ENCODE measurements at places on chromosomes 5 and 9. TPM values are rescaled to one million over a fixed set of nuclear protein-coding genes. Genes with fewer than 3 reads are reported as not detected.
A peak's percentile ranks its signal among the peaks of the same experiment; 100 is the strongest.

FGF1 gene
- not detected for polyA plus RNA-seq

SAPCD2 gene
- polyA plus RNA-seq: 0.95 TPM

TMOD1 gene
- polyA plus RNA-seq: 1.7 TPM

ALG2 gene
- 23.8 TPM for polyA plus RNA-seq

CATSPER3 gene
- polyA plus RNA-seq: not detected

BTNL9 gene
- not detected for polyA plus RNA-seq

UBE2D2 gene
- 243 TPM for polyA plus RNA-seq

ELOVL7 gene
- polyA plus RNA-seq: not detected

DNA sequence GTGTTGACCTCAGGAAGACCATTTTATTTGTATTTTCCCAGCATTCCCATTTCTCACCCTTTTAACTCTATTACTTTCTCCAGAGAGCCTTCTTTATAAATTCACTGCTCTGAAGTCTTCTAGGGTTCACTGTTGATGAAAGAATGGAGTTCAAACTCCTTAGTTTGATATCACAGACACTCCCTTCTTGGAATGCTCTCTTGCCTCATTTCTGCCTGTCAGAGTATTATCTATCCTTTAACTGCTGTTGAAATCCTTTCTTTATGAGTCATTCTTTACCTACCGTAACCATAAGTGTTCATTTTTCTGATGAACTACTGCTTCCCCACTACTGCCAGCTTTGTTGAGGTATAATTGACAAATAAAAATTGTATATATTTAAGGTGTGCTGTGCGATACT is 4.3 kb downstream of the RIC1 start:
- no peak overlapping the region for H3K27ac ChIP-seq
- H3K4me1 ChIP-seq: peaks cover 69% of the 10 kb centered on the region
- H3K36me3 ChIP-seq: peaks cover 7% of the 10 kb centered on the region
- no peak for DNase-seq

- H3K4me3 ChIP-seq: peak overlapping the region; percentile 1
- peaks cover 76% of the 10 kb centered on the region for H3K4me1 ChIP-seq
- peaks cover 2% of the 10 kb centered on the region for H3K27me3 ChIP-seq
- peak overlapping the region; percentile 66 for H3K27ac ChIP-seq
These were observed 6.9 kb upstream of the TRAF1 start for GRCh38 chr9:120933310-120934055.

DNA sequence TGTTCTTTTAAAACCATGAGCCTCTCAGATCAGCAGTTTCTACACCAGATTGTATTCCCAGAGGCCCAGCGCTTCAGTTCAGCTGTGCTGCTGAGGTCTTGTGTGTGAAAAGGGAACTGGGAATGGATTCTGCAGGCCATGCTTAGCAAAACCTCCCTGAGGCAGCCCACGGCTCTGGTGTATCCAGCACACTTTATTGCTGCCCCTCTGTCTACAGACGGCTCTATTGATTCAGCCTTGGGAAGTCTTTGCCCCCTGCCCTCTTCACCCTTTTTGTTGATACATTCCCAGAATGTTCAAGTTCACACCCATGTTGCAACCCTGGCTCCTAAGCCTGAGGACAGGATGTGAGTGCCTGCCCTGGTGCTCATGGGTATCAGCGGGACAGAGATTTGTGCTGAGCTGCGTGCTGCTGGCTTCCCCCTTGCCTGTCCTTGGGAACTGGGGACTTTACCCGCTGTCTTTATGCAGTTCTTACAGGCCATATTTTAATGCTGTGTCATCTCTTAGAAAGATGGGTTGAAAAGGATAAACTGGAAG is 37.3 kb downstream of the ARHGAP26 start:
- H3K36me3 ChIP-seq: no peaks in the 10 kb centered on the region
- no peak overlapping the region for H3K27ac ChIP-seq
- H3K4me3 ChIP-seq: no peak overlapping the region
- H3K27me3 ChIP-seq: no peaks in the 10 kb centered on the region
- DNase-seq: no peak

GRCh38 chr5:123517476-123517875 is 5.5 kb downstream of the CSNK1G3 start:
- H3K4me1 ChIP-seq: peaks cover 72% of the 10 kb centered on the region
- no peaks in the 10 kb centered on the region for H3K27me3 ChIP-seq
- H3K36me3 ChIP-seq: no peaks in the 10 kb centered on the region
- H3K4me3 ChIP-seq: no peak overlapping the region
- DNase-seq: no peak

DNA sequence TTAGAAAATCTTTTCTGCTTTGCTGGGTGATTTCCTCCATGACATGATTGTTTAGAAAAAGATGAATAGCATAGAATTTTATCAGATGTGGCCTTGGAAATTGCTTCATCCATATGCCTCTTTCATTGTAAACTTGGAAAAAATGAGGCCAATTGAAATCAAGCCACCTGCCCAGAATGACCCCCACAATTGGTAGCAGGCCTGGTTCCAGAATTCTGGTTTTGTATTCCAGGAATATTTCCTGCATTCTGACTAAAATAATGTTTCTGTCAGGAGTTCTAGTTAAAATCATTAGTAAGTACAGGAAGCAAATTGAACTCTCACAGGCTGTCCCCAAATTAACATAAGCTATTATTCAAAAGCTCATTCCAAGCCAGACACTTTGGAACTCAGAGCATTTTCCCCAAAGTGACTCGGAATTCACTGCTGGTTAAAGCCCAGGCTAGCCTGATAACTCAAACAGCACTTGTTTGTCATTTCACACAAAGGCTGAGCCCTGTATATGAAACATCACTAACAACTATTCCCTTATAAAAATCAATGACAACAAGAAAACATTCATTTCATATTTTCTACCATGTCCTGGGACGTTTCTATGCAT is 75.1 kb upstream of the ADCY2 start:
- no peak for DNase-seq
- no peak overlapping the region for H3K4me3 ChIP-seq
- H3K4me1 ChIP-seq: no peaks in the 10 kb centered on the region

DNA sequence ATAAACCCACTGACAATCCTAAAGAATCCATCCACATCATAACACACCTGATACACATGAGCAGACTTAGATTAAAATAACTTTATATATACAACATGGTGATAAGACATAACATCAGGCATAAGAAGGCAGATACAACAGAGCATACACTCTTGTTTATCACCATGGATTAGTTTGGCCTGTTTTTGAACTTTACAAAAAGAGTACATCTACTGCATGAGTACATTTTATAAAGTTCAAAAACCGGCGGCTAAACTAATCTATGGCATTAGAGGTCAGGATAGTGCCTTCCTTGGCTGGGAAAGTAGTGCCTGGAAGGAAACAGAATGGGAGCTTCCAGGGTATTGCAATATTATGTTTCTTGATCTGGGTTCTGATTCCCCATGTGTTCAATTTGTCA is 15.1 kb downstream of the RICTOR start:
- H3K4me3 ChIP-seq: peak overlapping the region; percentile 10
- peaks cover 97% of the 10 kb centered on the region for H3K4me1 ChIP-seq
- no peaks in the 10 kb centered on the region for H3K36me3 ChIP-seq
- H3K27ac ChIP-seq: peak overlapping the region; percentile 52
- peaks cover 3% of the 10 kb centered on the region for H3K27me3 ChIP-seq
- DNase-seq: no peak

DNA sequence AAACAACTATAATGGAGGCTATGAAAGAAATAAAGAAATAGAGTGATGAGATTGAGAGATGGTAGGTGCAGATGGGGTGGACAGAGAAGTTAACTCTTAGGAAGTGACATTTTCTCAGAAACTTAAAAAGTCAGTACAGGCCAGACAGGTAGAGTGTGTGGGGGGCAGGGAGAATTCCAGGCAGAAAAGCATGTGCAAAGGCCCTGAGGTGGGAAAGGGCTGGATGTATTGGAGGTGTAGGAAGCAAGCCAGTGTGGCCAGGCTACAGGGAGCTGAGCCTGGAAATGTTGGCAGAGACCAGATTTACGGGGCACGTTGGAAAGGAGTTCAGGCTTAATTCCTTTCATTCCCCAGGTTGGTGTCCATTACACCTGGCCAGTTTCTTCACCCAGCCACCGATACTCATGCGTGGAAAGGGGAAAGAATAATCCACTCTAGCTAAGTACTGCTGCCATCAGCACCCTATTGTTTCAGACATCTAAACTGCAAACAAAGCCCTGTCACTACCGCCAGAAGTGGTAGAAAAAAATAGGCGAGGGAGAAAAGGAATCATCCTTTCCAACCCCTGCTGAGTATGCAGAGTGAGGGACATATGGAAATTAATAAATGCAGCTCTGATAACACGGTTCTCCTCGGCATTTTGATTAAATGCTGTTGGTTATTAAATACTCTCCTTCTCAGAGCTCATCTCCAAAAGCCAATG is 116.8 kb upstream of the GPR151 start:
- H3K27ac ChIP-seq: no peak overlapping the region
- no peak for DNase-seq
- no peak overlapping the region for H3K4me3 ChIP-seq

GRCh38 chr9:134215699-134216448 is 51.5 kb upstream of the RNU6ATAC start:
- no peak overlapping the region for H3K27ac ChIP-seq
- H3K4me3 ChIP-seq: no peak overlapping the region
- DNase-seq: no peak
- no peaks in the 10 kb centered on the region for H3K36me3 ChIP-seq
- no peaks in the 10 kb centered on the region for H3K27me3 ChIP-seq

GRCh38 chr9:91197232-91198181 is 164.2 kb downstream of the AUH start:
- H3K36me3 ChIP-seq: no peaks in the 10 kb centered on the region
- no peak overlapping the region for H3K27ac ChIP-seq
- no peak for DNase-seq
- H3K27me3 ChIP-seq: peaks cover 11% of the 10 kb centered on the region

- no peak overlapping the region for H3K27ac ChIP-seq
- H3K36me3 ChIP-seq: peaks cover 29% of the 10 kb centered on the region
- H3K4me3 ChIP-seq: no peak overlapping the region
- H3K27me3 ChIP-seq: no peaks in the 10 kb centered on the region
These were observed 23.9 kb downstream of the DCP2 start for GRCh38 chr5:113000466-113000865.

DNA sequence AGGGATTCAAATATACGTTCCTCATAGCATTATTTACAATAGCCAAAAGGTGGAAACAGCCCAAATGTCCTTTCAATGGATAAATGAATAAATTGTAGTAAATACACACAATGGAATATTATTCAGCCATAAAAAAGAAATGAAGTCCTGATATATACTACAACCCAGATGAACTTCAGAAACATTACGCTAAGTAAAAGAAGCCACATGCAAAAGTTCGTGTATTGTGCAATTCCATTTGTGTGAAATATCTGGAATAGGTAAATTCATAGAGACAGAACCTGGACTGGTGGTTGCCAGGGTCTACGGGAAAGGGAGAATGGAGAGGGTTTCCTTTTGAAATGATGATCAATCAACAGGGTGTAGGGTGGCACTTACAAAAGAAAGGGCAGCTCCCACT is 12.5 kb upstream of the ARSI start:
- H3K36me3 ChIP-seq: no peaks in the 10 kb centered on the region
- no peak overlapping the region for H3K27ac ChIP-seq
- no peak for DNase-seq
- peaks cover 2% of the 10 kb centered on the region for H3K27me3 ChIP-seq
- H3K4me1 ChIP-seq: no peaks in the 10 kb centered on the region
- H3K4me3 ChIP-seq: no peak overlapping the region
